ENCODE measurements at places on chromosomes 1 and 21.

DNA sequence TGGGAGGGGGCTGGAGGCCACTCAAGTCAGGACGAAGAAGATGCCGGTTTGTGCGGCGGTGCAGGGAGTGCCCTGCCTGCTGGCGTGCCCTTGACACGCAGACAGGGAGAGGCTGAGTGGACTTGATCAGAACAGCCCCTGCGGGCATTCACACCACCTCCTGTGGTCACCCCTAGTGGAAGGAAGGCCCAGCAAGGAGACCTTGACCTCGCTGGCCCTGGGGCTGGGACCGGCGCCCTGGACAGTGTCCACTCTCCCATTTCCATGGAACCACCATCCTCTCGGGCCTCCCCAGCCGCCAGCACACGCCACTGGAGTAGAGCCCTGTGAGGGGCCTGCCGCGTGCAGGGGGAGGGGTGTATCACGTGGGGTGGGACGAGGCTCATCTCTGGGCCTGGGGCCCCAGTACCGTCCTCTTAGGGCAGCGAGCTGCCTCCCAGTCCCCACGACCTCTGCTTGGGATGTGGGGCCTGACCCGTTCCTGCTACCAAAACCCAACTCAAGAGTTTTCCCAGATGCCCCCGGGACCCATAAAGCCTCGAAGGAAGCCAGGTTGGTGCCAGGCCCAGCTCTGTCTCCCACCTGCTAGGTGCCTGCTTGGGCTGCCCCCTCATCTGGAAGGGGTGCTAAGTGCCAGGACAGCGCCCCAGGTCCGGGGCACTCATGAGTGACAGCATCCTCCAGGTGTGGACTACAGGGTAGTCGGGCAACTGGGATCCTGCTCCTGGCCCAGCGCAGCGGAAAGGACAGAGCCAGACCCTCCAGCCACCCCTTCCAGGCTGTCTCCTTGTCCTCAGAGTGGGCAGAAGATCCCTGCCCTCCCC is 62.8 kb downstream of the SLX9 start:
- H3K27me3 ChIP-seq, result peaks cover 14% of the 10 kb centered on the region
- peaks cover 5% of the 10 kb centered on the region for H3K4me1 ChIP-seq
- no peak for DNase-seq
- H3K36me3 ChIP-seq, result no peaks in the 10 kb centered on the region
- no peak overlapping the region for H3K4me3 ChIP-seq

DNA sequence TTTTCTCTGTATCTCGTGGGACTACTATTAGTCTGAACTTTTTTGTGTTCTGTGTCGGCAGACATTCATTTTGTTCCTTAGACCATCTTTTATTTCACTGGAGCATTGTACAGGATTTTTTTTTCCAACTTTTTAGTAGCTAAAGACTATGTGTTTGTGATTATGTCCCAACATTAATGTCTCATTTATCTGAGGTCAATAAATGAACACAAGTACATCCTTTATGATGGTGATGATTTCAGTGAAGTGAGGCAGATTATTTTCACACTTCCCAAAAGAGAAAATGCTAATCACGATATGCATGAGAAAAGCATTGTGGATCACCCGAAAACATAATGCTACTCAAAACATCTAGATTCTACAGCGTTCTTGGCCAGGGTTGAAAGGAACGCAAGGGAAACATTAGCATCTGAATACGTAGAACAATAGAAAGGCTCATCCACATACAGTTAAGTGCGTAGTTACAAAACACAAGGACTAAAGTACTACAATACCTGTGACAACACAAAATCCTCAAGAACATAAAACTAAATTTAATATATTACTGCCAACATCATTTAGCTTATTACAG is 981.7 kb upstream of the NCAM2 start:
- no peak for DNase-seq
- no peaks in the 10 kb centered on the region for H3K4me1 ChIP-seq
- H3K27me3 ChIP-seq, result no peaks in the 10 kb centered on the region
- H3K4me3 ChIP-seq, result no peak overlapping the region
- H3K36me3 ChIP-seq, result no peaks in the 10 kb centered on the region
- no peak overlapping the region for H3K27ac ChIP-seq

GRCh38 chr1:212700892-212701819 is 1.5 kb upstream of the BATF3 start:
- H3K4me3 ChIP-seq, result peak overlapping the region; percentile 86
- H3K4me1 ChIP-seq, result peaks cover 54% of the 10 kb centered on the region
- peak; percentile 72 for DNase-seq
- H3K36me3 ChIP-seq, result peaks cover 15% of the 10 kb centered on the region
- peak overlapping the region; percentile 84 for H3K27ac ChIP-seq

- no peak overlapping the region for H3K4me3 ChIP-seq
- H3K4me1 ChIP-seq, result no peaks in the 10 kb centered on the region
- no peaks in the 10 kb centered on the region for H3K27me3 ChIP-seq
- no peak overlapping the region for H3K27ac ChIP-seq
Observed at GRCh38 chr1:14094611-14095400, 394.8 kb downstream of the PRDM2 start.

DNA sequence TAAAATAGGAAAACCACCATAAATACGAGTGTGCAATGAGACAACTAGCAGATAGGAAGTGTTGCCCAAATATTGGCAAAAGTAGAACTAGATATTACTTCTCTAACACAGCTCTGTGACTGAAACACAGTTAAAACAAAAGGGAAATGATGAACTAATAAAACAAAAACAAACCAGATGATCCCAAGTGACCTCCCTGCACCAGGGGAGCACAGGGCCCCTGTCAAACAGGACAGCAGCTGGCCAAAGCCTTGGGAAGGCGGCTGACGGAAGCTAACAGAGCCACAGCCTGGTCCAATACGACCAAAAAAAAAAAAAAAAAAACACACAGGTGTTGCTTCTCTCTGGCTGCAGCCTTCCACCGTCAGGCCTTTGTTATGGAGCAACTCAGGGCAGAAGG is 17.8 kb downstream of the ZBTB17 start:
- H3K4me1 ChIP-seq, result peaks cover 74% of the 10 kb centered on the region
- H3K36me3 ChIP-seq, result peaks cover 56% of the 10 kb centered on the region
- DNase-seq, result no peak
- peak overlapping the region; percentile 92 for H3K27ac ChIP-seq
- no peak overlapping the region for H3K4me3 ChIP-seq

Measured in activated CD4-positive, alpha-beta T cell treated with anti-CD3 and anti-CD28 coated beads, Interleukin-2, amount 10 ng/mL, durations not matched to agents 24 days and 14 days (primary cell).